ENCODE measurements at places on chromosomes 11 and 22.

DNA sequence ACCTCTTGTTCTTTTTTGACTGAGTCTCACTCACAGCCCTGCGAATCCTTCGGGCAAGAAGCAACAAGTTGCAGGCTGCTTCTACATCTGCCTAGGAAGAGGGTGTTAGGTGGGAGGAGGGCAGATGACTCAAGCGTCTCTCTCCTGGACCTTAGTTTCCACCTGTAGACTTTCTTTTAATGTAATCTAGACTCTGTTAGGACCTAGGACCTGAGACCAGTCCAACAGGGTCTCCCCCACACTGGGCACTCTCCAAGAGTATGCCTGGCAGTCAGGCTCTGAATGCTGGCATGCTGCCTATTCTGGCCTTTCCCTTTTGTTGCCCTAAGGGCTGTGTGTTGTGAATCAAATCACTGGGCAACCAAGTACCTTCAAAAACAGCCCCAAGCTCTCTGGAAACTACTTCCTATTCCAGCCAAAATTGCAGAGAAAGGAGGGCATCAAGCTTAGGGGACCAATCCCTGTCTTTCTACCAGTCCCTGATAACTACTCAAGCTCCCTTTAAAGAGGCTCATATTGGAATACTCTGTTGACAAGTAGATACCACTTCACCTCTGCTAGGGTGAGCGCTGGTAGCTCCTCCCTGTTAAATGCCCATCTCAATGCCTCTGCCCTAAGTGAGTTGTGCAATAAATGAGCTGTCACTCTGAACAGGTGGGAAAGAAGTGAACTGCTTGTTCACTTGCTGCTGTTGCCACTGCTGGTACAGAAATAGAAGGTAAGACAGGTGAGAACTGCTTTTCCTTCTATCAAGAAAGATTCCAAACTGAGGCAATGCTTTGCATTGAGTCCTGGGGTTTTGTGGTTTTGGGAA, at the start of gene BBOX1:
Gene BBOX1, plus strand, starts transcription at position 514 of the 814 bp plus-strand sequence. CDS start 14,616 bp downstream, outside the sequence.
- DNase-seq, result no peak

DNA sequence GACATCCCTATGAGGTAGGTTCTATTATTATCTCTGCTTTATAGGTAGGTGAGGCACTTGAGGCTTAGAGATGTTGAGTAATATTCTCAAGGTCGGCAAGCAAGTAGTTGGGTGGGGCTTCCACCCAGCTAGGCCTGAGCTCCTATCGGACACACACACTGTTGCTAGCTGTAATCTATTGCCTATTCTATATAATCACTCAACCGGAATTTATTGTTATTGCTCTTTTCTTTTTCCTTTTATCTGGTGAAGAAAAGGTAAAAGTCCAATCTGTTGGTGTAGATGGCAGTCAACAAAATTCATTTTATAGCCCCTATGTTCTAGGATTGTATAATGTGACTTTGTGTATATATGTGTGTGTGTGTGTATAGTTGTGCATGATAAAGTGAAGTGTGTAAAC, 3.4 kb downstream of the OR9Q2 start:
- DNase-seq, result no peak

- no peak for DNase-seq
These were observed 108.2 kb downstream of the RRM1 start for GRCh38 chr11:4202749-4203148.

GRCh38 chr22:49090853-49091135, 736.9 kb downstream of the BRD1 start:
- no peak for DNase-seq

All from CD4-positive, alpha-beta T cell treated with Interleukin-6 at 100 ng/mL for 8 hours (primary cell).